ENCODE measurements at places on chromosomes 11 and 22.

DNA sequence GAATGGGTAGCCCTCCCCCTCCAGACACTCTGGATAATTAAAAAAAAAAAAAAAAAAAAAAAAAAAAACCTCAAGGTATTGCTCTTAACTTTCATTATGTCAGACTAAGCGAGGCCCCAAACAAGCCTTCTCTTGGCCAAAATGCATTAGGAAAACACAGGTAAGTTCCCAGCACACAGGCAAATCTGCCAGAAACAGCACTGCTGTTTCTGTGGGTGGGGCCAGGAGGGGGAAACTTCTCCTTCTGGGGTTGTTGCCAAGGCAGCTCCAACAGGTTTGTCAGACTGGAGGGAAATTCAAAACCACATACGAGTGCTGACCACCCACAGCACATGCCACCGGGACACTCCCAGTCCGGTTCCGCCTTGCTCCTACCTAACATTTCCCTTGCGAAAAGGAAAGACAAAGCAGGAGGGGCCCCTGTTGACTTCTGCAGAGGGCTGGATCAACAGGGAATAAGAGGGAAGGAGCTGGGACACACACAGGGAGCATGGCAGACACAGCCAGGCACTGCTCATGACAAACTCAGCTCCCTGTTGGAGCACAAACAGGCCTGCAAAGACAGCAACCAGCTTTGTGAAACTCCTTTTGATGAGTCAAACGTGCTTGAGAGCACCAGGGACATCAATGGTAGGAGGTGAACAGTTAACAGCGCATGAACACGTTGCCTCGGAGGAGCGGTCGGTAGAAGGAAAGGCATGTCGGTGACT, 55.0 kb downstream of the MYH9 start:
- peak; percentile 43 for DNase-seq

DNA sequence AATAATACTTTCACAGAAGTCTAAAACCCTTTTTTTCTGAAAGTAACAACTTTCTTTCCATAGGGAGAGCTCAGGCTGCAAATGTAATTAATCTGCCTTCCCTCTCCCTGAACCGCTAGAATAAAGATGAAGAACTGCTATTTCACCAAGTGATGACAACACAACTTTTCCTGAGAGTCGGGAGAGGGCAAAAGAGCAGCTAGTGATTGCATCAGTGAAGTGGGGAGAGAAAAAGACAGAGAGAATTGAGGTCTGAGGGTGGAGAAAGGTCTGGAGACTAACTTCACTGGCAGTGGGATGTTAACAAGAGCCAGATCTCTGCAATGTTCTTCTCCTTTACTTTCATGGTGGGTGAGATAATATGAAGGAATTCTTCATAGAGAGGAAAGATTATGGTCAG, 10.9 kb upstream of the MPEG1 start:
- DNase-seq = no peak

DNA sequence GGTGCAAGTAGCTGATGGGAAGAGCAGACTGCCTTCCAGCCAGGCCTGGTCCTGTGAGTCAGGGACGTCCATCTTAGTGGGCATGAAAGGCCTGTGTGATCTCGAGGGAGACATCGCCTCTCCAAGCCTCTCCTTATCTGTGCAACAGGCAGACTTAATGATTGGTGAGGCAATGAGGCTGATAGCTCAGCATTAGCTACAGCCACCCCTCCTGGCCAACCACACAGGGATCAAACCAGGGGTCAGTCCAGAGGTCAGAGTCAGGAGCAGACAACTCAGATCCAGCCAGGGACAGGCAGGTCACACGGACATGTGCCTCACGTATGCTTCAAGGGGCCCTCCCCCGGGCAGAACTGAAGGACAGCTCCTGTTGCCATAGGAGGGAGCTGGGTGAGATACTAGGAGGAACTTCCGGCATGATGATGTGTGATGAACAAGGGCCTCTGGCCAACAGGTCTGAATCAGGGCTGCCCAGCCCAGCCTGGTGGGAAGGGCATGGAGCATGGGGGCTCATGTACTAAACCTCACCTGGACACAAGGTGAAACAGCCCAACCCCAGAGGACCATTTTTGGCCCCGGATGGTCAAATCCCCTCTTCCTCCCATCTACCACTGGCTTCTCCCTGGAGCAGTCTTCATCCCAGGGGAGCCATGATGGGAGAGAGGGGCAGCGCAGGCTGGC, 2.8 kb upstream of the APOC3 start:
- DNase-seq = no peak

DNA sequence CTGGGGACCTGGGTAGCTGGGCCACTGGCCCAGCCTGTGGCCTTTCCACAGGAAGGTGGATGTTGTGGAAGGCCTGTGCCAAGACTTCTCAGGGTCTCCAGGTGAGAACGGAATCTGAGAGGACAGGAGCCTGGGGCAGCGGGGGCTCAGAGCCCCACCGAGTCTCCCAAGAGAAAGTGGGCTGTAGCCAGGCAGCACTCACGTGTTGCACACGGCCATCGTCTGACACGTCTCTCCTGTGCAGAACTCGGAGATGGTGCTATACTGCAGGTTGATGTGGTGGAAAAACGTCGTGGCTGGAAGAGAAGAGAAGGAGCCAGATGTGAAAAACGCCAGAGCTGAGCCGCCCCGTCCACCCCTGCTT, 6.4 kb downstream of the MOB2 start:
- DNase-seq = no peak

GRCh38 chr11:100689141-100689540, 2.1 kb downstream of the ARHGAP42 start:
- no peak for DNase-seq

DNA sequence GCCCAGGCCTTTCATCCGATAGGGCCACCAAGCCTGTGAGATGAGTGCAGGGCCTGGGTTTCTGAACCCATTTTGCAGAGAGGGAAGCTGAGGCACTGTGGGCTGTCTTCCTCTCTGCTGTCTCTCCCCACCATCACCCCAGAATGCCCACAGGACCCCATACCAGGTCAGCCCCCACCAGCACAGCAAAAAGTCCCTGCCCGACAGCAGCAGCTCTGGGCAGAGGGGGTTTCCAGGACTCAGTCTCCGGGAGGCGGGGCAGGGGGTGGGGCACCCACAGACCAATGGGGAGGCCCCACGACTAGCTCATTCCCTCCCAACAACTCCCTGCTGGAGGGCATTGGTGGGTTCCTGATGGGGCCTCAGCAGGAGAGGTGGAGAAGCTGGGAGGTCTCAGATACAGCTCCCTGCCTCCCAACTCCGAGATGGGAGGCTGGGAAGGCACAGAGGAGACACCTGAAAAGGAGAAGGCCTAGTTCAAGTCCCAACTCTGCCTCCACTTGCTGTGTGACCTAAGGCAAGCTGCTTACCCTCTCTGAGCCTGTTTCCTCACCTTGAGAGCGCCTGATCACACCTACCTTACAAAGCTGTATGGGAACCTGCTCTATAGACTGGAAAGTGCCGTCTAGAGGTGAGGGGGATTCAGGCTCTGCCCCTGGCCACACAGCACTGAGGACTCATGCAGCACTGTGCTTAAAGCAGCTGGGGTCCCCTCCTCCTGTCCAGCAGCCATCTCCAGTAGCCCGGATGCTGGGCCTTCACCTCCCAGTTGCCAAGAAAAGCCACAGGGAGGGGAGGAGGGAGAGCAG, 3.5 kb downstream of the CBX7 start:
- DNase-seq = peak; percentile 50

- no peak for DNase-seq
Measured at GRCh38 chr22:27129266-27129665, 471.9 kb downstream of the MIAT start.

GRCh38 chr11:78689585-78690153, 115.0 kb upstream of the NARS2 start:
- no peak for DNase-seq

GRCh38 chr22:26797910-26798309, 140.5 kb downstream of the MIAT start:
- no peak for DNase-seq
